ENCODE measurements at places on chromosomes 6 and 20.

- DNase-seq = no peak
Observed at GRCh38 chr6:105746130-105746505, 340.0 kb upstream of the PRDM1 start.

- DNase-seq = no peak
Observed at GRCh38 chr6:31407699-31408098, 4.3 kb downstream of the MICA start.

GRCh38 chr20:36391456-36391855 is 85.3 kb downstream of the DLGAP4 start:
- DNase-seq = no peak

GRCh38 chr6:129679758-129680157 is 30.2 kb downstream of the ARHGAP18 start:
- no peak for DNase-seq

GRCh38 chr20:3783511-3784195 is 2.4 kb upstream of the SPEF1 start:
- DNase-seq = no peak

GRCh38 chr6:44067173-44068139 is 59.8 kb downstream of the MRPL14 start:
- no peak for DNase-seq

DNA sequence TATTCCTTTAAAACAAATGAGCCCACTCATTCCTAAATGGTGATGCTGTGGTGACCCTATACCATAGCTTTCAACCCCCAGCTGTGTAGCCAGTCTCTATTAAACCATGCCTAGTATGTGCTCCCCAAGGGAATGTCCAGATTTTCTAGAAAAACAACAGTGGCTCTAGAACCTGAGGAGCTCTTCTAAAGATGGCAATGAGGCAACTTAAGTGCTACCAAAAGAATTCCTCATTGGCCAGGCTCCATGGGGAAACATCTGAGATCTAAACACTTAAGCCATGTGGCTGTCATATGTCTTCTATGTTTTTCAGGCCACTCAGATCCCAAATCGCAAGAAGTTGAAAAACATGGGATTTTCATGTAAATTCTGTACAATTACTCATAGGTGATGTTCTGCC is 191.0 kb downstream of the TPBG start:
- no peak for DNase-seq

GRCh38 chr6:148419430-148419829 is 76.8 kb downstream of the SASH1 start:
- DNase-seq = no peak

DNA sequence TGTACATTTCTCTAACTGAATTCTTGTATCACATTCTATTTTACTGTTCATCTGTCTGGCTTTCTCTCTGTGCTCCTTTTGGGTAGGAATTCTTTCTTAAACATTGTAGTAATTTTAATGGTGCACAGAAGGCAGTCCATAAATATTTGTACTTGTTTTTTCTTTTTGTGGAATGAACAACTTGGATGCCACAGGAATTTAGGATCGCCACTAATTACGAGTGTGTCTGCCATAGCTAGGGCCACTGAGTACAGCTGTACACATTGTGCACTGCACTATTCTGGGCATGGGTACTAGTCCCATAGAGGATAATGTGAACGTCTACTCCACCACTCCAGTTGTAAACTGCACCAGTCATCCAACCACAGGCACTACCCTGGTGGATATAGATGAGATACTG is 39.3 kb upstream of the TMEM200A start:
- DNase-seq = no peak

GRCh38 chr20:51094221-51094620 is 71.3 kb upstream of the KCNG1 start:
- DNase-seq = no peak

- no peak for DNase-seq
Observed at GRCh38 chr6:47478233-47479139, 897 bp downstream of the CD2AP start.

GRCh38 chr6:16576451-16577368 is 184.6 kb downstream of the ATXN1 start:
- DNase-seq = no peak

DNA sequence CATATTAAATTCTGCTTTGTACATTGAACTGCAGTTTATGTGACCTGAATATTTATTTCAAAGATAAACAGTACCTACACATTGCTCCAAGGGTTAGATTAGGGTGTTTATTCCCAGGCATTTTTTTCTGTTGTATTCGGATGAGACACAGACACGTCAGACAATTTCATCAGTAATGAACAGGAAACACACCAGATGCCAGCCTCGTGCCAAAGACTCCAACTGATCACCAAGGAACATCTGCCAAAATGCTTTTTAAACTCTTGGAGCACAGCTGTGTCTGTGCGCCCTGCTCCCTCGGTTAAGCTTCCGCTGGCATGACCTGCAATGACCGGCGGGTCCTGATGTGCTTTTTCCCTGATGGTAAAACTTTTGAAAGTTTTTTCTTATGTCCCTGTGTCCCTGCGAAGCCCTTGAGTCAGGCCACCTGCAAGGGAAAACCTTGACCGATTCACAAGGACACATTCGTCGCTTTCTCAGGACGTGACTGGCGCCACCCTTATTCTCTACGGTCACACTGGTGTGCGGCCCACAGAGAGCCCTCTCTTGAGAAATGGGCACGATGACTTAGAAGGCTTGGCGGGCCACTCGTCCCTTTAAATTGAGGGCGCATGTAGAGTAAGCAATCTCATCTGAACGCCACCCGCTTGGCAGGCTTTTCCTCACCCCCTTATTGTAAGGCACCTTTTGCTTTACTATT is 173.9 kb downstream of the QKI start:
- no peak for DNase-seq

- DNase-seq = no peak
Observed at GRCh38 chr20:64253443-64253842, 2.1 kb upstream of the PCMTD2 start.

Measured in activated effector memory CD4-positive, alpha-beta T cell treated with Interleukin-2 at 50 U/mL for 16 hours (primary cell).